ENCODE measurements at places on chromosomes 3 and 15.

DNA sequence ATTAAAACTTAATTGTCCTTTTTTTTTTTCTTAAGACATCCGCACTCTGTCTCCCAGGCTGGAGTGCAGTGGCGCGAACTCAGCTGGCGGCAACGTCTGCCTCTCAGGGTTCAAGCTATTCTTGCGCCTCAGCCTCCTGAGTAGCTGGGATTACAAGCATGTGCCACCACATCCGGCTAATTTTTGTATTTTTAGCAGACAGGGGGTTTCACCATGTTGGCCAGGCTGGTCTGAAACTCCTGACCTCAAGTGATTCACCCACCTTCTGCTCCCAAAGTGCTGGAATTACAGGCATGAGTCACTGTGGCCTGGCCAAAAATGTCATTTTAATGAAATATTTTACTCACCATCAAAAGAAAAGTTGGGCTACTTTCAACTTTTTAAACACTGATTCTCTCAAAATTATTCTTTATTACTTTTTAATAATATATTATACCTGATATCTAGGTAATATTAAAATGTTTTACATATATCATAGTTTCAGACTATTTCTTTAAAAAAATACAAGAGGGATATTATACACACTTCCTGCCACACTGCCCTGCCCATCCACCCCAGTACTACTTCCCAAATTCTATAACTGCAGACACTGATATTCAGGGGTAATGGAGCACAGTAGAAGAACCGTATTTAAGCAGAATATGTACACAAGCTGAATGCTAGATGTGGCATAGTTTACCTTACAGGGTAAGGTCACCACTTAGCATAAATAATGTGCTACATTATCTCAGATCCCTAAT, 723.9 kb upstream of the ZNF385D start:
- no peak for DNase-seq

DNA sequence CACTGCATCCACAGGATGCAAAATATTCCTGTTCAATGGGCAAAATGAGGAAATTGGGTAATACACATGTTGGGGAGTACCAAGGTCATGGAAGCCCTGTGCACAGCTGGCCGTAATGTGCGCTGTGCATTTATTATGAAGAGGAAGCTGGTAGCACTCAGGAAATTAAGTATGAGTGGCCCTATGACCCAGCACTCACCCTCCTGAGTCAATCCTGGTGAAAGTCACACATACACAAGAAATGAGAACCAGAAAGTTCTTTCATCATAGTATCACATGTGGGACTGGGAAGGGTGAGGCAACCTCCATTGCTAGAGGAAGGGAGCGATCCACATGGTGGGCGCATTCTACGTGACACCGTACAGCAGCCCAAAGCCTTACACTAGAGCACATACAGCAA, 11.4 kb upstream of the PRR20G start:
- no peak for DNase-seq

- DNase-seq, result no peak
Observed at GRCh38 chr3:58570851-58571250, 6.3 kb downstream of the FAM107A start.

- no peak for DNase-seq
Observed at GRCh38 chr3:152619691-152620090, 215.2 kb upstream of the P2RY1 start.

- DNase-seq, result no peak
Observed at GRCh38 chr15:79834495-79834894, 62.3 kb downstream of the MTHFS start.

GRCh38 chr3:36891701-36892160, 53.1 kb downstream of the TRANK1 start:
- DNase-seq, result no peak

- DNase-seq, result no peak
Observed at GRCh38 chr3:9669720-9670432, 20.6 kb downstream of the MTMR14 start.

GRCh38 chr3:111715911-111716523, 120.9 kb upstream of the ZBED2 start:
- no peak for DNase-seq

GRCh38 chr3:2023959-2024358, 74.7 kb upstream of the CNTN4 start:
- DNase-seq, result no peak

DNA sequence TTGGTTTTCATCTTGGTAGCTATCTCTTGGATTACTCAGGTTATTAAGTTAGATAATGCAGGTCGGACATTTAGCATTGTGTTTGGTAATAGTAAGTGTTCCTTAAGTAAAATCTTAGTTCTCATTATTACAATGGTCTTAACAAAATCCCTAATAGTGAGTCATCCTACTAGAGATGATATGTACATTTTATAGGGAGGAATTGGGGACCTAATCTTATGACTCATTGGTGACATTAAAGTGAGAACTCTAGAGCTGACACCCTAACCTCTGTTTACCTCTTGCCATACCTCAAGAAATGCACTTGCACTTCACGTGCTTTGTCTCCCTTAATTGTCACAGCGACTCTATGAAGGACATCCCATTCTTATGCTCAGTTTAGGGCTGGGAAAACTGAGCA, 174.9 kb downstream of the CADPS start:
- DNase-seq, result no peak

DNA sequence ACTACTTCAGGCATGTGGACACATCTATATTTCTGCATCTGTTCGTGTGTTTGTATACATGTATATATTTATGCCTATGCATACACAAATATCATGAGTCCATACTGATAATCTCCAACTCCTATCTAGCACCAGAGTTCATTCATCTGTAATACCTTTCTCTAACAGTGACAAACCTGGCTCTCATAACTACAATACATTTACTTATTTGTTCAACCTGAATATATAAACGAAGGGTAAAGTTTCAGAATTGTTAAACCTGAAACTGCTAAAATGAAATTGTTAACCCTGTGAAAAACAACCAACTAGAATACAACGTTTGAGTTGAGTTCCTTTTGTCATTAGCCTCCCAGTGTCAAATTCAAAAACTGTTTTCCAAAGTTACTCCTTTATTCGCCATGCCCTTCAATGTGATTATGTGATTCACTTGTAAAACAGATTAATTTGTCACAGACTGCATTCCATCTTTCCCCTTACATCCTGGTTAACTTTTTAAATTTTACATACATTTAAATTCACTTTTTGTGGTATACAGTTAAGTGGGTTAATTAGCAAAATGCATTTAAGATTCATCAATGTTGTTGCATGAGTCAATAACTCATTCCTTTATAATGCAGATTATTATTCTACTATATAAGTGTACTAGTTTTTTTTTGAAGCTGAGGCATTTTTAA, 58.5 kb downstream of the PIK3R4 start:
- no peak for DNase-seq

GRCh38 chr3:128074851-128075521, 22.7 kb downstream of the SEC61A1 start:
- no peak for DNase-seq

- no peak for DNase-seq
Observed at GRCh38 chr3:157588386-157589060, 85.3 kb upstream of the VEPH1 start.

Measured in stimulated activated CD8-positive, alpha-beta memory T cell treated with anti-CD3 and anti-CD28 coated beads, Interleukin-7, amount 100 ng/mL, for 1 hour (primary cell).